ENCODE measurements at places on chromosomes 2 and 18. TPM values are rescaled to one million over a fixed set of nuclear protein-coding genes. Genes with fewer than 3 reads are reported as not detected.

ACMSD gene
- total RNA-seq: not detected

ANKRD30B gene
- not detected for total RNA-seq

FAM136A gene
- total RNA-seq: 37.9 TPM

CRYBA2 gene
- total RNA-seq: not detected

CDH20 gene
- not detected for total RNA-seq

LRATD1 gene
- 37.6 TPM for total RNA-seq

NEU2 gene
- not detected for total RNA-seq

DNA sequence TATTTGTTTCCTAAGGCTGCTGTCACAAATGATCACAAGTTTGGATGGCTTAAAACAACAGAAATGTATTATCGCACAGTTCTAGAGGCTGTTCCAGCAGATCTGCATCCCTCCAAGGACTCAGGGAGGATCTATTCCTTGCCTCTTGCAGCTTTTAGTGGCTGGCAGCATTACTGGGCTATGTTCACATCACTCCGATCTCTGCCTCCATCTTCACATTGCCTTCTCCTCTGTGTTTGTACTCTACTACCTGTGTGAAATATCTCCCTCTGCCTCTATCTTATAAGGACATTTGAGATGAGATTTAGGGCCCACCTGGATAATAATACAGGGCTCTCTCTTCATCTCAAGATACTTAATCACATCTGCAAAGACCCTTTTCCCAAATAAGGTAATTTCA lies 18.9 kb downstream of the NDC80 start:
- no peak for DNase-seq

DNA sequence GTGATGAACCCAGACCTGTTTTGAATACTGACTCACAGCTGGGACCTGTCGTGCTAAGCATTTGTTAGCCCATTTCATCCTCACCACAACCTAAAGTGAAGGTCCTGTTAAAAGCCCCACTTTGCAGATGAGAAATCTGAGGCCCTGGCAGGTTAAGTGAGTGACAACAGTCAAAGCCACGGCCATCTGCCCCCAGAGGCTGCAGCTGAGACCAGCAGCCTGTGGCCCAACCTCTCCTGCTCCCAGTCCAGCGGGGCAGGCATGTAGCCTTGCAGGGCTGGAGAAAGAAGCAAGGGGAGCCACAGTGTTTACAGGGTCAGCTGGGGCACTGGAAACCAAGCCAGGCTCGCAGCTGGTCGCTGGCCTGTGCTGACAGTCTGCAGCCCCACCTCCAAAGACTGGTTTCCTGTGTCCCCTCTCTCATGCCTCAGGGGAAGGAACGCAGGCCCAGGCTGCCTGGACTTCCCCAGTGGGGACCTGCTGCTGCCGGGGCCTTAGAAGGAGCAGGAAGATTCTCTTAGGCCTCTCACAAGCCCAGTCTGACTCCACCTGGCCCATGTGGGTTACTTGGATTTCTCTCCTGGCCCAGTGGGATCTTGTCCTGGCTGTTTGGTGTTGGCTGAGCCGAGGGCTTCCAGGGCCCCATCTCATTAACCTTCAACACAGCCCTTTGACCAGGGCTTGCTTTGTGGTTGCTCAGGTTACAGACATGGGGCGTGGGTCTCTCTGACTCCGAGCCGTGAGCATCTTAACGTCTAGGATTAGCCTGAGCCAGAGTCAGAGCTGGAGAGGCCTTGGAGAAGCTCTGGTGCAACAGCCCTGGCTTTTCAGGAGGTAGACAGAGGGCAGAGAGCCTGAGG lies 1.7 kb downstream of the INPP5D start:
- DNase-seq: no peak

GRCh38 chr2:29456429-29456828 lies 341.2 kb downstream of the CLIP4 start:
- no peak for DNase-seq

- DNase-seq: no peak
These were observed 37.6 kb downstream of the PROC start for GRCh38 chr2:127455566-127456493.

GRCh38 chr2:160720098-160720497 lies 226.5 kb upstream of the RBMS1 start:
- DNase-seq: no peak

DNA sequence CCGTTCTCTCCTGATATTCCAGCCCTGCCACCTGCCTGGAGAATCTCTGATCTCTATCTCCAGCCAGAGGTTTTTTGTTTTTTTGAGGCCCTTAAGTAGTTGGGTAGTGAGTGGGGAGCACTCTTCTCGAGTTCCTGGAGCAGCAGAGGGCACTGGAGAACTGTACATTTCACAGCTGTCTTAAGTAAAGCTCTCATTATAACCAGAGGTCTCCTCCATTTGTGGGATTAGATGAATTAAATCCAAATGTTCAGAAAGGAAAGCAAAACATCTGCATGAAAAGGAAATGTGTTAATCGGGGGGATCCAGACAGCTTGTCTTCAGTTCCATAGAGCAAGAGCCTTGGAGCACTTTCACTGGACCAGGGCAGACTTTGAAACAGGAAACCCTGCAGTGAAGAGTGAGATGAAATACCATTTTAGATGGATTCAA lies 32.8 kb downstream of the AOX1 start:
- no peak for DNase-seq

- no peak for DNase-seq
These were observed 952 bp upstream of the UGT1A6 start for GRCh38 chr2:233691443-233692433.

DNA sequence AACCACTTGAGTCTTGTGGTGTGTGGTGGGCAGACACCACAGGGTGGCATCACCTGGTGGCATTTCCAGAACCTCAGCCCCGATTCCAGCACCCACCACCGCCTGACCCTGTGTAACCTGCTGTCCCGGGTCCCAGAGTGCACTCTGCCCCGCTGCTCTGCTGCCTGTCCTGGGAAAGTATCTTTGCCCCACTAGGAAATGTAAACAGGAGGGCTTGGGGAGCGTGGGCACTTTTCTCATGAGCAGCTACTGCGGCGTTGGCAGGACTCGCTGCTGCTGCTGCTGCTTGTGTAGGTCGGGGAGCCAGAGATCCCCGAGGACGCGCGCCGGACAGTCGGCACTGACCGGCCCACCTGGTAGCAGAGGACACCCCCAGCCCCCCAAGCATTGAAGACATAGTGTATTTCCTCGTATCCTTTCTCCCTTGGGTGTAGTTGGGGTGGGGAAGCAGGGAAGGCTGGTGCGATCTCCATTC lies 13.4 kb downstream of the DTYMK start:
- DNase-seq: no peak

DNA sequence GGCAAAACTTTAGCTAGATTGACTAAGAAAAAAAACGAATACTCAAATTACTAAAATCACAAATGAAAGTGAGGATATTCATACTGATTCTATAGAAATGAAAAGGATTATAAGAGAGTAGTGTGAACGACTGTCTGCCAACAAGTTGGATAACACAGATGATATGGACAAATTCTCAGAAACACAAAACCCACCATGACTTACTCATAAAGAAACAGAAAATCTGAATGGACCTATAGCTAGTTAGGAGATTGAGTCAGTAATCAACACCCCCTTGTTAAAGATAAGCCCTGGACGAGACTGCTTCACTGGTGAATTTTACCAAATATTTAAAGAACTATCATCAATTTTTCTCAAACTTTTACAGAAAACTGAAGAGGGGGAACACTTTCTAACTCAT lies 108.8 kb upstream of the TMEM200C start:
- DNase-seq: no peak
